ENCODE measurements at places on chromosomes 2 and 18.

GRCh38 chr2:207920321-207920720, 105.0 kb downstream of the PLEKHM3 start:
- DNase-seq: no peak

- no peak for DNase-seq
These were observed 92.5 kb downstream of the KCNF1 start for GRCh38 chr2:11004199-11004598.

- DNase-seq: no peak
These were observed 105.5 kb downstream of the ZEB2 start for GRCh38 chr2:144414324-144414845.

GRCh38 chr2:135245071-135245470, 193.0 kb downstream of the RAB3GAP1 start:
- DNase-seq: no peak

DNA sequence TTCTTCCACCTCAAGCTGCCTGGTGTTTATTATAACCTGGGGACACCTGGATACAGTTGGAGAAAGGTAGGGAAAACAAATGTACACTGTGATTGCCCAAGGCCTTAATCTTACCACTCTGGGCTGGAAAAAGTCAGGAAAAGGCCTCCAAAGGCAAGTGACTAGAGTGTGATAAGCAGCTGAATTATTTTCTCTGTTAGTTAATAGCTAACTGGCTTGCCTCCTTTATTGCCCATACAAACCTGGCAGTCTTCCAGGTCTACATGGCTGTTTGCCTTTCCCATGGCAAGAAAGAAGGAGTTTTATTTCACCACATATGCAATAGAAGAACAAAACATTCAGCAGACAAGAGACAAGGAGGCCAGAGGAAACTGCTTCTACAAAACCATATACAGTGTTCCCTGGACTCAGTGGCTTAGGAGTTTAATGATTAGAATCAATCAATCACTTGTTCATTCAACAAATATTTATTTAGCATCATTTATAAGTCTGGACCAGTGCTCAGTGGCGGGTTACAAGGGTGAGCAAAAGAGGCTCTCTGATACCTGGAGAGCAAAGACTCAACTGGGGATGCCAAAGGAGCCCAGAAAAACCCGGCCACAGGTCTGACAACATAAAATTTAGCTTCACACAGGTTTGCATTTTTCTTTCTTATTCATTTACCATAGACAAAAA, 27.5 kb upstream of the SUCLG1 start:
- no peak for DNase-seq

DNA sequence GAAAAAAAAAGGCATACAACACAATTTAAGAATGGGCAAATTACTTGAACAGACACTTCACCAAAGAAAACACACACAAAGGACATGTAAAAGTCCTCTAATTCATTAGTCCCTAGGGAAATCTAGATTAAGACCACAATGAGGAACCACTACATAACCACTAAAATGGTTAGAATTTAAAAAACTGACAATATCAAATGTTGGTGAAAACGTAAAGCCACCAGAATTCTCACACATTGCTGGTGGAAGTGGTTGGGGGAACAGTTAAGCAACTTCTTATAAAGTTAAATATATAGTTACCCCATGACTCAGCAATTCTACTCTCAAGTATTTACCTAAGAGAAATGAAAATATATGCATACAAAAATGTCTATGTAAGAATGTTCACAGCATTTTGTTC, 11.8 kb downstream of the RTN4 start:
- DNase-seq: no peak

- DNase-seq: no peak
These were observed 2.0 kb downstream of the SRSF7 start for GRCh38 chr2:38748943-38749804.

DNA sequence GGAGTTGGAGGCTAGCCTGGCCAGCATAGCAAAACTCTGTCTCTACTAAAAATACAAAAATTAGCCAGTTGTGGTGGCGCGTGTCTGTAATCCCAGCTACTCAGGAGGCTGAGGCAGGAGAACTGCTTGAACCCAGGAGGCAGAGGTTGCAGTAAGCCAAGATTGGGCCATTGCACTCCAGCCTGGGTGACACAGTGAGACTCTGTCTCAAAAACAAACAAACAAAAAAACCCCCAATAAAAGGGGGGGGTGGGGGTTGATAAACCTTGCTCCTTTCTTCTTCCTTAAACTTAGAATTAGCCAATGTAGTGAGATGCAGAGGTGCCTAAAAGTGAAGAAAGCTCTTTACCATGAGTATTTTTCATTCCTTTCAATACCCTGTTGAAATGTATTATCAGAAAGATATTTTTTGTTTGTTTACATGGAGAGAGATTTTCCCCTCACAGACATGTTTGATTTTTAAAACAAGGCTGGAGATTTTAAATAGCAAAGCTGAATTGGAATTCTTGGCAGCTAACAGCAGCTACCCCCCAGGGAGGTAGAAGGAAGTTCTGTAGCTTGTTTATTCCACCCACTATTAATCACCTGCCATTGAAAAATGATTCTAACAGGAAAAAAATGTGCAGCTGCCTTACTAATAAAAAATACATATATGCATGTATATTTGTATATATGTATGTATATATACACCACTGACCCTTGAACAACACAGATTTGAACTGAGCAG, 48.6 kb downstream of the GYPC start:
- DNase-seq: no peak

DNA sequence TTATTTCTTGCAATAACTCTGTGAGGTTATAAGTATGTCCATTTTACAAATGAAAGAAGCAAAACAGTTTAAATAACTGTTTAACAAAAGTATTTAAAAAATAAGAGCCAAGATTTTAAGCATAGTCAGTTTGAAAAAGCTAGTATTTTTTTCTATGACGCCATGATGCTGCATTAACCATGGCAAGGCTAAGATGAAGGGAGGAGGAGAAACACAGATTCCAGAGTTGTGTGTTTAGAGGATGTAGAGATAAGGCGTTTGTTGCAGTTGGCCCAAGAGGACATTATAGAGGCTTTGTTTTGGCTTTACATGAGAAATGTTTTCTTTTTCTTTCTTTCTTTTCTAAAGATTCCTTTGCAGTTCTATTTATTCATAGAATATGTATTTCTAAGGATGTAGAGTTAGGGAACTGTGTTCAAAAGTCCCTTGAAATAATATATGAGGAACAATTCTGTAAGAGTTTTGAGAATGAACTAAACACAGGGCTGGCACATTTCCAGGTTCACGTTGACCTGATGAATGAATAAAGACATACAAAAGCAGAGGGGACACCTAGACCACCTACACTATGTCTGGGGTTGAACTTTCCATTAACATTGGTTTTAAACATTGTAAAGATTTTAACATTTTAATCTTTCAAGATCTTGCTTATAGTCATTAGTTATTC, 244.2 kb downstream of the KCNS3 start:
- no peak for DNase-seq

DNA sequence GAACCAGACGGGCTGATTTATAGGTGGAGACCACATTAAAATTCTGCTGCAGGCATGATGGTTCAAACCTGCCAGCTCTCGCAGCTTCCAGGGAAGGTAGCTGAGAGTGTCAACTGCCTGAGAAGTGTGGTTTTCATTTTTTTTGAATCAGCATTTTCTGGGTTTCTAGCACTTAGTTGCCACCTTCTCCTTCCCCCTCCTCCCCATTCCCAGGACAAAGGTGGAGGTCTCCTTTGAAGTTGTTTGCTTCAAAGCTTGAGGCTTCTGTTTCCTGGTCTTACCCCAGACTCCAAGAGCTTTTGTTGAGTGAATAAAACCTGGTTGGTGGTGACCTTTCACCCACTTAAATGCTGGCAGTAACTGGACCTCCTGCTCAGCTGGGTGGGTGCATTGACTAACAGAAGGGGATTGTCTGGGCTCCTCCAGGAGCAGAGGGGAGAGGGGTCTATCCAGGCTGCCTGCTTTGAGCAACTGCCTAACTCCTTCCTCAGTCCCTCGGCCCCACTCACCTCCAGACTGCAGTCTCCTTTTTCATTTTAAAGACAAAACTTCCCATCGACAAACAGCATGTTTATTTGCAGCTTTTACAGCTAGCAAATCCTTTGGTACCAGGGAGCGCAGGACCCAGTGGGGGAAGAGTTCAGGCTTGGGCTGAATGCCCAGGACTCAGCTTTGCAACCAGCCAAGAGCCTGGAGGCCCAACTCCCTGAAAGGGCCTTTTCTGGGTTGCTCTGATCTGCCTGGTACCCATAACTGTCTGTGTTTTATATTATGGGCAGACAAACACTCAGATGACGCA, 3.5 kb downstream of the RHOB start:
- DNase-seq: no peak

GRCh38 chr18:33010149-33010548, 237.3 kb upstream of the KLHL14 start:
- no peak for DNase-seq

- DNase-seq: no peak
These were observed 154.7 kb upstream of the HS6ST1 start for GRCh38 chr2:128473175-128474035.

GRCh38 chr2:129276978-129277584, 702.4 kb upstream of the RAB6C start:
- DNase-seq: no peak

DNA sequence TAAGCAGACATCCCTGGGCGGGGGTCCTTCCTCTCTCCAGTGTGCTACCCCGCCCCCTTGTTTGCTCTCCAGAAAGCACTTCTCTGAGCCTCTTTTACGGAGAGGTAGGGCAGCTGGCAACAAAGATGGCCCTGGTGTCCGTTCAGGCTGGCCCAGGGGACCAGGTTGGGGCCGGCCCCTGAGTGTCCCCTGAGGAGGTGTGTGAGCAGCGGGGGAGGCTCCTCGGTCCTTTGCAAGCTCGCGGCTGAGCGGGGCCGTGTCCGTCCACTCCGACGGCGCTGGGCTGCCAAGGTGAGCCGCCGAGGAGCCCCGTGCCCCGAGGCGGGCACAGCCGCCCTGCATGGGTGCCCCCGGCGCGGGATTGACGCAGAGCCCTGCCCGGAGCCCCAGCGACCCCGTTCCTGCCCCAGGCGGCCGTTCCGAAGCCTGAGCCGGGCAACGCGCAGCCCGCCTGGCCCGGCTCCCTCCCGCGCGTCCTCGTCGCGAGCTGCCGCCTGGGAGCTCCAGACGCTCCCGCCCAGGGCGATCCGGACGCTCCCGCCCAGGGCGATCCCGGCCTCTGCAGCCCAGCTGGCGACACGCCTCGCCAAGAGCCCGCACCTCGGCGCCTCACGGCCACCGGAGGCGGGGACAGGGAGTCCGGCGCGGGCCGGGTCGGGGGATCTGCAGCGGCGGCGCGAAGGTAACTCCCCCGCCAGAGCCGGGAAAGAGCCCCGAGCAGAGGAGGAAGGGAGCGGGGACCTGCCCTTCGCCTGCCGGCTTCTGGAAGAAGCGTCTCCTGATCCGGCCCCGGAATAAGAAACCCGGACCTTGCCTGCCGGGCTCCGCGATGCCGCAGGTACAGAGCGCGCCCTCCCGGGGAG, at the start of gene PROKR1:
Gene PROKR1 (plus strand): TSS at position 569 of the 863 bp plus-strand sequence. CDS start 2,243 bp downstream, outside the sequence.
- DNase-seq: no peak

DNA sequence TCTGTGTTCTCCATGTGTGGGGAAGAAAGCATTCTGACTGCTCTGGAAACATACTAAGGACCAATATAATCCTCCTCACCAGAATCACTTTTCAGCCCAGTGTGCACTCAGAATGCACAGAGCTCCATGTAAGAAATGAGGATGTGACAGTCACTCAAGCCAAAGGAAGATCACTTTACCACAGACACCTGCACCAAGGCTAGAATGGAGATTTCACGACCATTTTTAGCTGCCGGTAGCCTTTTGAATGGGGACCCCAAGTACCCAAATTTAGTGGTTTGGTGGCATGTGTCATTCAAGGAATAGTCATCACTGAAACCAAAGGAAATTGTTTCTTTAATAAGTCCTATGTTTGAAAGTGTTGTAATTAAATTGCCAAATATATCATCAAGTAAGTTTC, 613.2 kb upstream of the ACVR2A start:
- DNase-seq: no peak

GRCh38 chr2:180690611-180691010, 289.8 kb upstream of the UBE2E3 start:
- no peak for DNase-seq

- DNase-seq: no peak
These were observed 39.3 kb downstream of the EIPR1 start for GRCh38 chr2:3338340-3338739.

GRCh38 chr18:39058386-39059000, 1492.9 kb upstream of the CELF4 start:
- DNase-seq: no peak

DNA sequence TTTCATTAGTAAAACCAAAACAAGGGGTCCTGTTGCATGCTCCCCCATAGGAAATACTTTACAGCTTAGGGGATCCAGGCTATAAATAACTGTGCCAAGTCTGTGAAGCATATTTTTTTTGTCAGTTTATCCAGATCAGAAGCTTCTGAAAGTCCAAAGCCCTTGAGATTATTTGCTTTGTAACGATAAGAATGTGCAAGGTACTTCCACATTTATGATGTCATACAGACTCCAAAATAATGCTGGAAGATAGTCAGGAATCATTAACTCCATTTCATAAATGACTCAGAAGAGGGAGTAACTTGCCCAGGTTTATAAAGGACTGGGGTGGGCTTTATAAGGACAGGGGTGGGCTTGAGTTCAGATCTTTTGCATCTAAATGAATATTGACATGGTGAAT, 29.3 kb downstream of the RDH14 start:
- no peak for DNase-seq

DNA sequence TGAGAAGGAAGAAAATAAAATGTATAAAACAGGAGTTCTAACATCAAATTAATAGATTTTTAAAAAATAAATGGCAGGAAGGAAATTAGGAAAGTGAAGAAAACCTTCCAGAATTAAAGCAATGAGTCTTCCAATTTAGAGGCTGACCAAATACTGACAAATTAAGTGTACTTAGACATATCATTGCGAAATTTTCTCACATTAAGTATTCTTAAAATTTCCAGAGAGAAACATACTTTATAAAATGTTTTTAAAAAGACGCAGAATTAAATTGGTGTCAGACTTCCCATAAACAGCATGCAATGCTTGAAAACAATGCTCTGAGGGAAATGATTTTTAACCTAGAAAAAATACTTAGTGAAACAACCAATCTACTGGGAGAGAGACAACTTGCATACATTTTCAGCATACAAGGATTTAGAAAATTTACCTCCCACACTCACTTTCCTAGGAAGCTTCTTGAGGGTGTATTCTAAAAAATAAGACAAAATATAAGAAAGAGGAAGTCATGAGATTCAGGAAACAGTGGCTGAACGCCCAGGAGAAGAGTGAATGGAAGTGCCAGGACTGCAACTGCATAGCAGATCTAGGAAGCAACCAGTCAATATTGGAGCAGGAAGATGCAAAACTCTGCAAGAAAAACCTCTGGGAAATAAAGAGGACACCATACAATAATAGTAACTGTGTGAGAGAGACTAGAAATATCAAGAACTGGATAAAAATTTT, 339.9 kb downstream of the ADCYAP1 start:
- no peak for DNase-seq

- no peak for DNase-seq
These were observed 20.3 kb upstream of the LAPTM4A start for GRCh38 chr2:20071397-20072383.

- DNase-seq: no peak
These were observed 42.5 kb downstream of the LRRC30 start for GRCh38 chr18:7273301-7273921.

DNA sequence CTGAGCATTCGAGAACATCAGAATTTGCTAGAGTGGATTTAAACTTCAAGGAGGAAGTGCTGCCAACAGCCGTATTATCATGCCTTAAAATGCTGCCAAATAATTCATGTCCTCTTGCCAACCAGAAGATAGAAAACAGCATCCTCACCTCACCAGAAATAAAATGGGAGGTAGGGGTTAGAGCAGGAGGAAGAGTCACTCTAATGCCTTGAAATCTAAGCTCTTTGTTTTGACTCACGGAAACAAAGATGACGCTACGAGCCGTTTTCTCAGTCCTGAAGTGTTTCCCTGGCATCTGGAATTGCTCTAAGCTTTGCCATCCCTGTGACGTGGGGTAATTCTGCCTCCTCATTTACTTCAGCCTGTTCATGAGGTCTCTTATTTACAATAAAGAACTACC, 97.1 kb downstream of the PRPF40A start:
- no peak for DNase-seq

All from stimulated activated CD8-positive, alpha-beta memory T cell treated with anti-CD3 and anti-CD28 coated beads, Interleukin-4, amount 100 ng/mL, for 4 hours (primary cell).